Activated CD4-positive, alpha-beta T cell treated with anti-CD3 and anti-CD28 coated beads, Interleukin-2, amount 10 ng/mL, durations not matched to agents 7 days and 5 days (primary cell): ENCODE measurements at places on chromosomes 6 and 20.

DNA sequence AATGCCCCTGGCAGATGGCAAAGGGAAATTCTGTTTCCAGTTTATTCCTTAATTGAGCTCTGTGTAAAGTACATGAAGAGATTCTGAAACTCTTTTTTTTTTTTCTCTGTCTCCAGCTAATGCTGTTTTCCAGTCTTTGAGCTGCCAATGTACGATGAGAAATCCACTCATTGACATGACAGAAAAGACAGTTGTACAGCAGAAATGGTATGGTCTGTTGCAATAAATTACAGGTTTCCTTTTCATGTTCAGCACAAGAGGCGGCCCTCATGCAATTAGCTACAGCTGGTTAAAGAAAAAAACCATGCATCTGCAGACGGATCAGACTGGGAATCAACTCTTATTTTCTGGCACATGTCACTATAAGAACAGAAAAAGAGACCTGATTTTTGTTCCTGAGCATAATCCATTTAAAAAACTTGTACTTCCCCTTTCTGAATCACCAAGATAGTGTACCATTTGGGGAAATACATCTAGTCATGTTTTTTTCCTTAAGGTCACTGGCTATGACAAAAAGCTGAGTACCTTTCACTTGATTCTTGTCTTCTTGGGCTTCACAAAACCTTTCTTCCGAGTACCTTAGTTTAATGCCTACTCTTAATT lies 289.8 kb upstream of the PREP start:
- no peak overlapping the region for H3K4me3 ChIP-seq
- H3K27me3 ChIP-seq = peaks cover 27% of the 10 kb centered on the region
- no peaks in the 10 kb centered on the region for H3K36me3 ChIP-seq
- H3K4me1 ChIP-seq = no peaks in the 10 kb centered on the region

- no peaks in the 10 kb centered on the region for H3K36me3 ChIP-seq
- H3K4me3 ChIP-seq = no peak overlapping the region
- no peak overlapping the region for H3K27ac ChIP-seq
- H3K4me1 ChIP-seq = peaks cover 7% of the 10 kb centered on the region
- no peak for DNase-seq
Observed at GRCh38 chr6:35047265-35048011, 93.7 kb downstream of the TCP11 start.

- no peak overlapping the region for H3K4me3 ChIP-seq
- peaks cover 13% of the 10 kb centered on the region for H3K27me3 ChIP-seq
- no peak overlapping the region for H3K27ac ChIP-seq
- H3K4me1 ChIP-seq = no peaks in the 10 kb centered on the region
- DNase-seq = no peak
Observed at GRCh38 chr6:31125162-31125561, 4.9 kb upstream of the CDSN start.

DNA sequence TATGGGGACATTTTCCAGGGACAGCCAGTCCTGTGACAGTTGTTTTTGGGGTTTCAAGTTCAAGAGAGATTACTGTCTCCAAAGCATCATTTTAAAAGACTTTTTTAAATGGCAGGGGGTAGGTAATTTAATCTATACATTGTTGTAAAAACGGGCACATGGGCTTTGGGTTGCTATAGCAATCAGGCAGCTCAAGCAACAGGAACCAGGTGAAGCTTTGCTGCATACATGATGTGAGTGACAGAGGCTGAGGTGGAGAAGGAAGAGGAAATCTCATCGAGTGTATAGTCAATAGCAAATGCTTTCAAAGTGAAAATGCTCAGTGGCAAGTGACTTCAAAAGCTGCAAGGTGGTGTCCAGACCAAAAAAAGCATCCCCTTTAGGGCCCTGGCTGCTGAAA lies 277.4 kb upstream of the JAG1 start:
- H3K36me3 ChIP-seq = no peaks in the 10 kb centered on the region
- no peaks in the 10 kb centered on the region for H3K4me1 ChIP-seq
- no peaks in the 10 kb centered on the region for H3K27me3 ChIP-seq
- no peak for DNase-seq
- H3K27ac ChIP-seq = no peak overlapping the region

DNA sequence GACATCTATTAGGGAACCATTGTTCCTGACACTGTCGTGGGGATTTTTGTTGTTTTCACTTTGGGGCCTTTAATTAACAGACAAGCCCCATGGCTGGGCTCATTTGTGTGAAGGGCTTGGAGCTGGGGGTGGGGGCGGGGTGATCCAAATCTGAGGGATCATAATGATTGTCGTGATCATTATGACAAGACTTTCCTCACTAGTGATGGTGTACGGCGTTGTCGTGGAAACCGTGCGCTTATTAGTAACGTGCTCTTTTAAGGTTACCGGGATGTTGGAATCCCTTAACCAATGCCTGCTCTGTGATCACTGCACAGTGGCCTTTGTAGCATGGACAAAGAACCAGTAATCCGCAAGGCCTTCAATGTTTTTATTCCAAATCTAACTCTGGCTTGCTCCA lies 18.6 kb downstream of the PDYN start:
- H3K27me3 ChIP-seq = peaks cover 17% of the 10 kb centered on the region
- no peak for DNase-seq
- H3K36me3 ChIP-seq = no peaks in the 10 kb centered on the region

GRCh38 chr6:25628471-25629197 lies 23.4 kb upstream of the SCGN start:
- H3K4me3 ChIP-seq = no peak overlapping the region
- H3K27ac ChIP-seq = no peak overlapping the region
- no peak for DNase-seq
- peaks cover 13% of the 10 kb centered on the region for H3K27me3 ChIP-seq

- H3K36me3 ChIP-seq = peaks cover 13% of the 10 kb centered on the region
- peaks cover 2% of the 10 kb centered on the region for H3K27me3 ChIP-seq
- no peak for DNase-seq
- H3K27ac ChIP-seq = peak overlapping the region; percentile 11
- no peak overlapping the region for H3K4me3 ChIP-seq
Observed at GRCh38 chr6:130676077-130676772, 151.0 kb upstream of the SMLR1 start.

GRCh38 chr20:5626603-5627002 lies 123.6 kb upstream of the SHLD1 start:
- no peak overlapping the region for H3K4me3 ChIP-seq
- H3K4me1 ChIP-seq = no peaks in the 10 kb centered on the region
- H3K36me3 ChIP-seq = no peaks in the 10 kb centered on the region
- H3K27me3 ChIP-seq = no peaks in the 10 kb centered on the region
- no peak overlapping the region for H3K27ac ChIP-seq
- DNase-seq = no peak

GRCh38 chr20:35085477-35086225 lies 7.0 kb downstream of the TRPC4AP start:
- no peak overlapping the region for H3K4me3 ChIP-seq
- H3K4me1 ChIP-seq = peaks cover 51% of the 10 kb centered on the region
- no peak for DNase-seq
- peaks cover 20% of the 10 kb centered on the region for H3K36me3 ChIP-seq
- H3K27me3 ChIP-seq = no peaks in the 10 kb centered on the region

DNA sequence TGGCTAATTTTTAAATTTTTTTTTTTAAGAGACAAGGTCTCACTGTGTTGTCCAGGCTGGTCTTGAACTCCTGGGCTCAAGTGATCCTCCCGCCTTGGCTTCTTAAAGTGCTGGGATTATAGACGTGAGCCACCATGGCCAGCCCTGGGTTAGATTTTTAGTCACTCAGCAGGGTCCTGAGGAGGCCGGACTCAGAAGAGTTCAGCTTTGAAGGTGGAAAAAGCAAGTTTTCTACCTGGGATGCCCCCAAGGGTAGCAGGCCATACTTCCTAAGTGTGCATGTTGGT lies 44.2 kb downstream of the FGD2 start:
- no peak for DNase-seq
- H3K27ac ChIP-seq = peak overlapping the region; percentile 92
- peaks cover 7% of the 10 kb centered on the region for H3K36me3 ChIP-seq
- no peaks in the 10 kb centered on the region for H3K27me3 ChIP-seq
- H3K4me3 ChIP-seq = peak overlapping the region; percentile 76

DNA sequence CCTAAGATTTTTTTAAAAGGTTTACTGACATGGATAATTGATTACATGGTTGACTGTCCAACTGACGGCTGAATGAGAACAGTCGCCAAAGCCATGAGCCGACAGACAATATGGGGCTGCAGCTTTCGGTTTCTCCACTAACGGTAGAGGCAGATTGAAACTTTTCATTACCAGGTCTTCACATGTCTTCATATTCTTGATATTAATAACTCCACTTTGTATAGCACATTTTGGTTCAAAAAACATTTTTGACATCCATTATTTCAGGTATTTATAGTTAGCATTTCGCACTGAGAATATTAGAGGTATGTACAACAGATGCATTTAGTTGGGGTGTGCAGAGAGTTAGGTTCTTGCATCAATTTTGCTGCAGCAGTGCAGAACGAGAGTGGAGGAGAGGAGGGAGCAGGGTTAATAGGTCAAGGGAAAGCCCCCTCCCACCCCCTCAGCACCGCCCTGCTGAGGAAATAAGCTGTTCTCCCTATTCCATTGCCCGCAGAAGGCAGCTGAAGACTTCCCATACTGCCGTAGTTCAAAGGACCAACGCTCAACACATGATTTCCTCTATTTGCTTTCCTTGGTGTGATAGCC lies 73.6 kb upstream of the ADTRP start:
- H3K36me3 ChIP-seq = no peaks in the 10 kb centered on the region
- H3K4me1 ChIP-seq = no peaks in the 10 kb centered on the region
- no peak overlapping the region for H3K4me3 ChIP-seq
- no peaks in the 10 kb centered on the region for H3K27me3 ChIP-seq
- H3K27ac ChIP-seq = no peak overlapping the region

- H3K4me1 ChIP-seq = peaks cover 3% of the 10 kb centered on the region
- peak; percentile 54 for DNase-seq
- H3K27me3 ChIP-seq = peaks cover 21% of the 10 kb centered on the region
- no peak overlapping the region for H3K4me3 ChIP-seq
- H3K36me3 ChIP-seq = no peaks in the 10 kb centered on the region
- no peak overlapping the region for H3K27ac ChIP-seq
Observed at GRCh38 chr20:43448748-43449535, 8.8 kb upstream of the SRSF6 start.

- H3K27me3 ChIP-seq = no peaks in the 10 kb centered on the region
- no peak for DNase-seq
- no peak overlapping the region for H3K27ac ChIP-seq
- no peaks in the 10 kb centered on the region for H3K36me3 ChIP-seq
- H3K4me3 ChIP-seq = no peak overlapping the region
- no peaks in the 10 kb centered on the region for H3K4me1 ChIP-seq
Observed at GRCh38 chr6:107264357-107264840, 149.1 kb upstream of the BEND3 start.

GRCh38 chr6:169972101-169972651 lies 220.8 kb downstream of the ERMARD start:
- H3K27ac ChIP-seq = no peak overlapping the region
- H3K4me1 ChIP-seq = no peaks in the 10 kb centered on the region
- DNase-seq = no peak
- no peaks in the 10 kb centered on the region for H3K36me3 ChIP-seq
- H3K4me3 ChIP-seq = no peak overlapping the region
- no peaks in the 10 kb centered on the region for H3K27me3 ChIP-seq

GRCh38 chr20:58720890-58721289 lies 28.3 kb downstream of the NPEPL1 start:
- no peak for DNase-seq
- H3K27me3 ChIP-seq = peaks cover 32% of the 10 kb centered on the region
- H3K36me3 ChIP-seq = no peaks in the 10 kb centered on the region
- H3K4me3 ChIP-seq = no peak overlapping the region

GRCh38 chr6:96537726-96538125 lies 16.1 kb downstream of the UFL1 start:
- no peak for DNase-seq
- H3K36me3 ChIP-seq = peaks cover 32% of the 10 kb centered on the region
- H3K4me1 ChIP-seq = peaks cover 2% of the 10 kb centered on the region
- no peak overlapping the region for H3K27ac ChIP-seq
- no peaks in the 10 kb centered on the region for H3K27me3 ChIP-seq
- H3K4me3 ChIP-seq = no peak overlapping the region

GRCh38 chr6:144063246-144063743 lies 32.1 kb downstream of the SF3B5 start:
- peak; percentile 23 for DNase-seq
- H3K27me3 ChIP-seq = peaks cover 4% of the 10 kb centered on the region
- peak overlapping the region; percentile 75 for H3K4me3 ChIP-seq
- H3K4me1 ChIP-seq = peaks cover 42% of the 10 kb centered on the region

- peak overlapping the region; percentile 78 for H3K4me3 ChIP-seq
- peak; percentile 15 for DNase-seq
- peak overlapping the region; percentile 69 for H3K27ac ChIP-seq
- H3K4me1 ChIP-seq = peaks cover 21% of the 10 kb centered on the region
Observed at GRCh38 chr20:25389401-25389857, 1.2 kb downstream of the ABHD12 start.

DNA sequence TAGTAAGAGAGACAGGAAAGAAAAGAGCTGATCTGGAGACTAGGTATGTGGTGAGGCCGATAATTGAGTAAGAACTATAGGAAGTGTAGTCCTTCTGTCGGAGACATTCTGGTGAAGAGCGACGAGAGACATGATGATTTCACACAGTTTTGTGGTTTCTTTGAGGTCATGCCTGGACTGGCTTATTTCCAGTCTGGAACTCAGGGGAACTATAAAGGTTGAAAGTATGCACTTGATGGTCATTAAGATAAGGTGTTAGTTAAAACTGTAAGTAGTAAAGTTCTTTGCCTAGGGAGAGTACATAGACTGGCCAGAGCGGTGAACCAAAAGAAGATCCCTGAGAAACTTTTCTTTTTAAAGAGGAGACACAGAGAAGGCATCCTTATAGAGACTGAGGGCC lies 68.8 kb downstream of the RFX6 start:
- no peaks in the 10 kb centered on the region for H3K4me1 ChIP-seq
- H3K36me3 ChIP-seq = no peaks in the 10 kb centered on the region

GRCh38 chr6:105994591-105995390 lies 91.3 kb upstream of the PRDM1 start:
- peaks cover 63% of the 10 kb centered on the region for H3K27me3 ChIP-seq
- peak overlapping the region; percentile 81 for H3K4me3 ChIP-seq
- peak; percentile 55 for DNase-seq
- H3K4me1 ChIP-seq = peaks cover 46% of the 10 kb centered on the region

- H3K4me1 ChIP-seq = peaks cover 55% of the 10 kb centered on the region
- no peak for DNase-seq
- H3K27me3 ChIP-seq = no peaks in the 10 kb centered on the region
- H3K36me3 ChIP-seq = no peaks in the 10 kb centered on the region
- no peak overlapping the region for H3K27ac ChIP-seq
Observed at GRCh38 chr6:156978948-156979347, 201.8 kb downstream of the ARID1B start.

GRCh38 chr6:52389626-52390360 lies 27.8 kb downstream of the PAQR8 start:
- H3K27me3 ChIP-seq = no peaks in the 10 kb centered on the region
- peak; percentile 70 for DNase-seq
- H3K4me3 ChIP-seq = peak overlapping the region; percentile 65
- H3K27ac ChIP-seq = peak overlapping the region; percentile 95
- H3K4me1 ChIP-seq = peaks cover 77% of the 10 kb centered on the region
